GM03348 (cell line): ENCODE measurements at places on chromosomes 5 and 9.

GRCh38 chr5:148387325-148387724 is 3.6 kb downstream of the FBXO38 start:
- DNase-seq = peak; percentile 50

DNA sequence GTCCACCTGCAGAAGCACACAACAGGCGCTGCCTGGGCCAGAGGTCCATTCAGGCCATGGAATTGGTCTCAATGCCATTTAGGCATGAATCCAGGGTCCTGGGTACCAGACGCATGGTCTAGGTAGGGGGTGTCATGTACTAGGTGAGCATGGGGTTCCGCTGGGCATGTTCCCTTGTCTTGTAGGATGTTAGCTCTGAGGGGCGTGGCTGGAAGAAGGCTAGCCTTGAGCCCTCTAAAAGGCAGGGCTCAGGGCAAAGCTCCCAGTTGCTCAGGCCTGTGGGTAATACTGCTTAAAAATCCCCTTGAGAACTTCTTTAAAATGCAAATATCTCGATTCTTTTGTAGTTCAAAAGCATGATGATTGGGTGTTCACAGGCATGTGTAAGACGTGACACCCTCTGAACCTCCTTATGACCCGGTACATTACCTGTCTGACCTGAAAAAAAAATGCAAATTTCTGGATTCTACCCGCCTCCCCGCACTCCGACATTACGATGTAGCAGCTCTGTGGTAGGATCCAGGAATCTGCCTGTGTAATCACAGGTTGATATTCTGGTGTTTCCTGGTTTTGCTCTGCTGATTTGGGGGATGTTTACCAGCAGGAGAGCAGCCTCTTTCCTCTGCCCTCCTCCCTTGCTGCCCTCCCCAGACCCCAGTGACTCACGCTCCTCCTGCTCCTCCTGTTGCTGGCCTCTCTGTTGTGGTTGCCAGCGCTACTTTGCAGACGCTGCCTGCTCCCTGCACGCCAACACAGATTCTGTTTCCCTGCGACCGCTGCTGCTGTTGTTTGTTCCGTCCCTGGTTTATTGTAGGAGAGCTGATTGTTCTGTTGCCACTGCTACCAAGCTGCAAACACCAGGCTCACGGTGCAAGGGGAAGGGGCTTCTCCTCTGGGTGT is 5.7 kb downstream of the TMC1 start:
- peak; percentile 91 for DNase-seq

DNA sequence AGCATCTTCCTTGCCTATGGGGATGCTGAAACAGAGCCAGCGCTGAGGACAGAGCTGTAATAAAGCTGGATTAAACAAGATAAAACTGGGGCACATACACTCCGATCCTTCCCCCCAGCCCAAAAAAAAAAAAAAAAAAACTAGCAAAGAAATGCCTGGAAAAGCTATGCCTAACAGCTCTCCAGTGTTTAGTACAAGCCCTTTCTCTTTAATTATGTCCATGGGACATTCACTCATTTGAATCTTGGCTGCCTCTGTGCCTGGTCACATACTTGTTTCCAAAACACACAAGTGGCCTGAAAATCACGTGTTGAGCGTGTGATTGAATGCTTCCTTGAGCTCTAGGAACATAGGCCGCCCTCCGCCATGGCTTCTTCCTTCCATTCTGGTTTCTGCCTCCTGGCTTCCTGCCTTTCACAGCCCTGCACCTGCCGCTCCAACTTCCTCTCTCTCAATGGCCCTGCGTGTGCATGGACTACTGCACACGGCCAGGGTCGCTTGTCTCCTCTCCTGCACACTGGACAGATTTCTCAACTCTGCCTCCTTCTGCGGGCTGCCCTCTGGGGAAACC is 111.0 kb upstream of the RETREG1 start:
- no peak for DNase-seq

DNA sequence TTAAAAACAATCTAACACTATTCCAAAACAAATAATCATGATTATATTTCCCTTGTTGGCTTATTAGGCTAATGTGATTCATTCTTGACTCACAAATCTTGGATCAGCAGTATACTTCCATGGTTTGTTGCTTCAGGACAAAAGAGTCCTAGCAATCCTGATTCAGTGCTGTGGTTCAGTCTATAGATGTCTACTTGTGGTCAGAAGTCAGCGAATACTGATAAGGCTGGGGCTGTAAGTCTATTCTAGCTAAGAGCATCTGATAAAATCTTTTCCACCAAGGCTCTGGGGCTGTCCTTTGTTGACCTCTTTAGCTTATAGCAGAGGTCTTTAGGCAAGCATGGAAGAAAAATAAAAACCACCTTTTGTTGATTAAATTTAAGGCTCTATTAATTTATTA is 4.4 kb upstream of the SMIM3 start:
- DNase-seq = peak; percentile 61

- no peak for DNase-seq
These were observed 88.8 kb upstream of the SH3GL2 start for GRCh38 chr9:17490110-17490509.

GRCh38 chr5:156331181-156331580 is 4.2 kb downstream of the SGCD start:
- no peak for DNase-seq
